ENCODE measurements at places on chromosomes 13 and 19.

DNA sequence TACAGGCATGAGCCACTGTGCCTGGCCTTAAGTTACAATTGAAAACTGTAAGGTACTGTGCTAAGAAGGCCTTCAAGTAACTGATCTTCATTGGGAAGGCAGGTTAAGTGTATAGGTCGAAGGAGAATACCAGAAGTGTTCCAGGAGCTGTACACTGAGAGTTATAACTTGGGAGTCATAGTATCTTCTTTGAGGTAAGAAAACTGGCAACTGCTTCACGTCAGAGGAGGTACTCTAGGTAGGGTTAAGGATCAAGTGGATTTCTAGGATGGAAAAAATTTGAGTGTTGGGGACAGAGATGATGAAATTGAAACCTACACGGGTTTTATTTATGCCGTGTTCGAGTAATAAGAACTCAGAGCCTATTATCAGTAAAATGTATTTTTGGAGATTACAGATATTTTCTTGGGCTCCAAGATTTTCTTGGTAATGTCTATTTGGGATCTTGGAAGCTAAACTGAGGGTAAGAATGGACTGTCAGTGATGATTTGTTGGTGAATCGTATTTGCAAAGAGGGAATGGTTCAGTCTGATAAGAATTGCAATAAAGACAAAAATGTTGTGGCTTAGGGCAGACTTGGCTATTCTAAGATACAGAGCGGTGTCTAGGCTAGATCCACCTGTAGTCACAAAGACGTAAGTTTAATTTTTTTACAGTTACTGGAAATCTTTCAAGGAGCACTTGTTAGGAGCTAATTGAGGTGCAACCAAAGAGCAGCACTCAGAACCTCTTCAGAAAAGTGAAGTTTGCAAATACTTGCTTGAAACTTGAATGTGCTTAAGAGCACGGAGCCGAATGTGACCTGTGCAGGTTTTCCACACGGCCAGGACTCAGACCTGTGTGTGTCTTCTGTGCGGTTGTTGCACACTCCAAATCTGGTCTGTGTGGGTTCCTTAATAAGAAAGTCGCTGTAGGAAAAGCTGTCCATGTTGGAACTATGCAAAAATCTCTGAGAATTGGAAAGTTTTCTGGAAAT, 102.5 kb downstream of the URI1 start:
- DNase-seq, result no peak

DNA sequence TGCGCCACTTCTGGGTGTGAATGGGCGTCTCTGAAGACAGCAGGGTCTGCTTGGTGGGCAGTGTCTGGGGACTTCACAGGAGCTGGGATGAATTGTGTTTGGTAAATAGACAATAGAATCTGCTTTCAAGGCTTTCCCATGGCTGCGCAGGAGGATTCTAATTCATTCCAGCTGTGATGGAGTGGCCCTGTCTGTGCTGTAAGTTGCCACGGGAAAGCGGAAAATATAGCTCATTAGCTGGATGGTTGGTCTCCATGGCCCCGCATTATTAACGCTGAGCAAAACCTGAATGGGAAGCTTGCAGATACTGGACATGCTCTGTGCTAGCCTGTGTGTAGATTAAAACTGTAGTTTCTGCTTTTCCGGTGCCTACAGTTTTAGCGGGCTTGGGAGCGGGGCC, 15.6 kb upstream of the C1QTNF9 start:
- DNase-seq, result no peak

DNA sequence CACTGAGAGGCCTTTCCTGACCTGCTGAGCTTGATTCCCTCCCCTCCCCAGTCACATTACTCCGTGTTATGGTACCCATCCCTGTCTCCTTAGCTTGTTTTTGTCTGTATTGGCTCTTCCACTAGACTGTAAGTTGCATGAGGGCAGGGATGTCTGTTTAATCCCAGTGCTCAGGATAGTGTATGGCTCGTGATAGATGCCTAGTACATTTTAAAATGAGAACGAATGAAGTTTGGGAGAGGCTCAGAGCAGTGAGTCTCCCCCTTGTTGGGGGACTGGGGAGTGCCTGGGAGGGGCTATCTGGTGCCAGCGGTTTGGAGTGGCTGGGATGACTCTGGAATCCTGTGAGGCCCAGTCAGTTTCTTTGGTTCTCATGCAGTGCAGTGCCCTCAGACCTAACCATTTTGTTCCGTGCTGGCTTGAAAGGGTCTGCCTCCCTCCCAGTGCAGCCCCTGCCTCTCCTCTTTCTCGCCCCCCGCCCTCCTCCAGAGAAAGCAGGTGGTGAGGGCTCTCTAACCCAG, 35.5 kb downstream of the ACTN4 start:
- no peak for DNase-seq

DNA sequence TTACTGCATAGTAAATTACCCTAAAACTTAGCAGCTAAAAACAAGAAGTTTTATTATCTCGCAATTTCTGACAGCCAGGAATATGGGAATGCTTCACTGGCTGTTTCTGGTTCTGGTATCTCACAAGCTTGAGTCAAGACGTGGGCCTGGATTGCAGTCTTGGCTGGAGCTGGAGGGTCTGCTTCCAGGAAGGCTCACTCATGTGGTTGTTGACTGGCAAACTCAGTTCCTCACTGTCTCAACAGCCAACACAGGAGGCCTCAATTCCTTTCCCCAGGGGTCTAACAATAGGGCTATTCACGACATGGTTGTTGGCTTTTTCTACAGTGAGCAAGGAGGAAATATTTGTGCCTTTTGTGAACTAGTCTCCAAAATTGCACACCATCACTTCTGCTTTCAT, 146.3 kb downstream of the GPC5 start:
- no peak for DNase-seq

GRCh38 chr19:3046698-3047495, 15.4 kb downstream of the TLE5 start:
- no peak for DNase-seq

All from colonic mucosa (tissue), 4 donors.